CD4-positive, alpha-beta T cell treated with Interleukin-12 subunit alpha and Interleukin-12 subunit beta, for 1 hour (primary cell): ENCODE measurements at places on chromosomes 16 and 17.

GRCh38 chr17:78735832-78736525, 46.1 kb downstream of the CYTH1 start:
- DNase-seq: peak; percentile 63

- DNase-seq: no peak
These were observed 88.5 kb downstream of the MRC2 start for GRCh38 chr17:62715882-62716390.

DNA sequence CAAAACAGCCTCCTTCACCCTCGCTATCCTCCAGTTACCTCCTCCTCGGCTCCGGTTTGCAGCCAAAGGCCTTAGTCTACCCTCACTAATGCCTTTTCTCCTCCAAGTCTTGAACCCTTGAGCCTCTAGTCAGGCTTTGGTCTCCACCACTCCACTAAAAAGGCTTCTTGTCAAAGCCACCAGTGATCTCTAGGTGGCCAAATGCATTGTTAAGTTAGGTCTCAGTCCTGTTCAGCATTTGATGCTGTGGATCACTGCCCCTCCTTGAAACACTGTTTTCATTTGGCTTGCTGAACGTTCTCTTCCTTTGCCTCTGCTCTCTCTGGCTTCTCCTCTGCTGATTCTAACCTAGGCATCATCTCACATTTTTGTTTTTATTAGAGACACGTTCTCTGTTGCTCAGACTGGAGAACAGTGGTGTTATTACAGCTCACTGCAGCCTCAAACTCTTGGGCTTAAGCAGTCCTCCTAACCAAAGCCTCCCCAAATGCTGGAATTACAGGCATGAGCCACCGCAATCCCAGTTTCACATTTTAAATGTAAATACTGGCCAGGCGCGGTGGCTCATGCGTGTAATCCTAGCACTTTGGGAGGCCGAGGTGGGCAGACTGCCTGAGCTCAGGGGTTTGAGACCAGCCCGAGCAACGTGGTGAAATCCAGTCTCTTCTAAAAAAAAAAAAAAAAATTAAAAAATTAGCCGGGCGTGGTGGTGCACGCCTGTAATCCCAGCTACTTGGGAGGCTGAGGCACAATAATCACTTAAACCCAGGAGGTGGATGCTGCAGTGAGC, 1.1 kb downstream of the SGF29 start:
- no peak for DNase-seq

DNA sequence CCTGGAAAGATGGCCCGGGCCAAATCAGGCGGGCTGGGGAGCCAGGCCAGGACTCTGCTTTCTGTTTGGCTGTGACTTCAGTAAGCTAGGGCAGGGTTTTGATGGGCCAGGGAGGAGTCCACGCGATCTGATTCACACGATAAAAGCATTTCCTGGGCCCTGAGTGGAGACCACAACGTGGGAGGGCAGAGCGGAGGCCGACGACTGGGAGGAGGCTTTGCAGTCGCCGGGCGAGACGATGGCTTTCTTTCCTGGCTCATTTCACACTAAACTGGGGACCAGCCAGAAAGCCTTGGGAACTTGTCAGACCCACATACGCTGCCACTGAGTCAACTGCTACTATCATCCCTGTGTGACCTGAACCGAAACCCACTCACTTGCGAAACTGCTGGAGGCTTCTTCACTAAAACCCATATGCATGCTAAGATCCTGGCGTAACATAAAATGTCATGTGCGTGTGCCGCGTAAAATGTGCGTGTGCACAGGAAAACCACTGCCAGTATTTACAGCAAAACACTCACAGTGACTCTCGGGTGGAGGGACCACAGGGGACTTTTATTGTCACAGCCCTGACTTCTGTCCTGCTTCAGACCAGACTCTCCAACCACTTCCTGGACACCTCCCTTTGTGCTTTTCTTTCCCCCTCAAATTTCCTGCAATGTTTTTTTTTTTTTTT, 14.2 kb upstream of the RHBDF2 start:
- peak; percentile 90 for DNase-seq

DNA sequence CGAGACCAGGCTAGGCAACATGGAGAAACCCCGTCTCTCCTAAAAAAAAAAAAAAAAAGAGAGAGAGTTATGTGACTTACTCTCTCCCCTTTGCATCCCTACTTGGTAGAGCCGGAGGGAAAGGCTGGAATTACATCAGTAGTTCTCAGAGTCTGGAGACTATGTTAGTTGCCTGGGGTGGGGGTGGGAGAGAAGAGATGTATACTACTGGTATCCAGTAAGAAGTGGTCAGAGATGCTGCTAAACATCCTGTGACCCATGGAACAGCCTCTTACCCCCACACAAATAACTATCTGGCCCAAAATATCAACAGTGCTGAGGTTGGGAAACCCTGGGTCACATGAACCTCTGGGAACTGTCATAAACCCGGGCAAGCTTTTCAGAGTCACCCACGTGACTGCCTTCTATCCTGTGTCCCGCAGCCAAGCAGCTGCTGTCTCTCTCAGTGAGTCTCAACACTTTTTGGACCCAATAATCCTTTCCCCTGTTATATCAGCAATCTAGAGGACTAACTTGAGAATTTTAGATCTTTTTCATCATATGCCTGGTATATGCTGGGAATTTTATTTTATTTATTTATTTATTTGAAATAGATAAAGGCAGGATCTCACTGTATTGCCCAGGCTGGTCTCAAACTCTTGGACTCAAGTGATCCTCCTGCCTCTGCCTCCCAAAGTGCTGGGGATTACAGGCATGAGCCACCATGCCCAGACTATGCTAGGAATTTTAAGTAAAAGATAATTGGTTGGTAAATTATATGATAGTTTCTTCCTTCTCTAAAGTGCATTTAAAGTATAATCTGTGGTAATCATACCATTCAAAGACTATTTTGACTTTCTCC, 8.7 kb downstream of the EIF1 start:
- DNase-seq: no peak

DNA sequence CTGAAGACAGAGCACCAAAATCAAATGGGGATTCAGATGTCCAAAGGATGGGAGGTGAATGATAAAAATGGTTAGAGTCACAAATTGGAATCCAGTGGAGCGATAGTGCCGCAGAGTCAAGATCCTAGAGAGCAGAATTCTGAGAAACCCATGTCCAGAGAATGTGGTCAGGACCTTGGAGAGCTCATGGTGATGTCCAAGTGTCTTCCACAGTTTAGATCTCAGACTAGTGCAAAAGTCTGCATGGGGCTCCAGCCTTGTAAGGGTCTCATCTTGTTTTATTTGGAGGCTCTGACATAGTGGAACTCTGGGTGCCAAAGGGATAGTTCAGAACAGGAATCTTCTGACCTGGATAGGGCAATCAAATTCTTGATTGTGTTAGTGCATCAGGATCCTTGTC, 245.9 kb upstream of the HSBP1 start:
- DNase-seq: no peak

GRCh38 chr16:30805370-30806169, 18.6 kb upstream of the ZNF629 start:
- DNase-seq: peak; percentile 53
